Stimulated activated CD4-positive, alpha-beta T cell treated with anti-CD3 and anti-CD28 coated beads, Interleukin-4, amount 100 ng/mL, for 48 hours (primary cell): ENCODE measurements at places on chromosomes 16 and 17.

- no peak for DNase-seq
These were observed 134.5 kb upstream of the FOXF1 start for GRCh38 chr16:86375851-86376250.

DNA sequence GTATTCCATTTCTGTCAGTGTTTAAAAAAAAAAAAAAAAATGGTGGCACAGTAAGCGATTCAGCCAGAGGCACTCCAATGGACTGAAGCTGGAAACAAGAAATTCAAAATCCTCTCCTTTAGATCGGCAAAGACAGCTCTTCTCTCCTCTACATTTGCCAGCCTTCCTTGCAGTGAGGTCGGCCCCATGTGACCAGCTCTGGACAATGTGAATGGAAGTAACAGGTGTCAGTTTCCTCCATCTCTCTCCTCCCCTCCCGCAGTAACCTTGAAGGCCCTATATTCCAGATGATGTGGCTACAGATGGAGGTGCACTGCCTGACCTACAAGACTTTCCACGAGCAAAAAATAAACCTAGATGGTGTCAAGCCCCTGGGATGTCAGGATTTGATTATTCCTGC lies 15.0 kb downstream of the CUEDC1 start:
- no peak for DNase-seq

- no peak for DNase-seq
These were observed 750 bp downstream of the ZFHX3 start for GRCh38 chr16:73047221-73047535.

DNA sequence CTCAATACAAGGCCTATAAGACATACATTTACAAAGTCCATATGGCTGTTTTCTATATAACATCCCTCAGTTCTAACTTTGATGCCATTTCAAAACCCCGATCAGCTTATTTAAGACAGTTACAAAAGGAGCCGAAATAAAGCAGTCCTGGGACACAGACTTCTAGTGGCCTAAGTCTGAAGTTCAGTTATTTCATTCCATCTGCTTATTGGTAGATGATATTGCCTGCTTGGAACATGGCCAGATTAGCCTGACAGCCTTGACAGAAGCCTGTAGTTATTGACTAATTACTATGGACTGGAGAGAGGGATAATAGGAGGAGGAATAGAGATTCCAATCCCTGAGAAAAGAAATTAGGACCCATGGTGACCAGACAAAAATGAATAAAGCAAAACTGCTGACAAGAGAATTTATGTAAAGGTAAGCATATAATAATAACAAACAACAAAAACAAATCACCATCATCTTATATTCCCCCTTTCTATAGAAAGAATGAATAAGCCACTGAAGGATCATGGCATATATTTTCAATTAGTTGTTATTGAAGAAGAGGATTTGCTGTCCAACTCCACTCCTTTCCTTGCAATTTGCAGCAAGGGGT lies 206.3 kb upstream of the TOM1L1 start:
- no peak for DNase-seq

DNA sequence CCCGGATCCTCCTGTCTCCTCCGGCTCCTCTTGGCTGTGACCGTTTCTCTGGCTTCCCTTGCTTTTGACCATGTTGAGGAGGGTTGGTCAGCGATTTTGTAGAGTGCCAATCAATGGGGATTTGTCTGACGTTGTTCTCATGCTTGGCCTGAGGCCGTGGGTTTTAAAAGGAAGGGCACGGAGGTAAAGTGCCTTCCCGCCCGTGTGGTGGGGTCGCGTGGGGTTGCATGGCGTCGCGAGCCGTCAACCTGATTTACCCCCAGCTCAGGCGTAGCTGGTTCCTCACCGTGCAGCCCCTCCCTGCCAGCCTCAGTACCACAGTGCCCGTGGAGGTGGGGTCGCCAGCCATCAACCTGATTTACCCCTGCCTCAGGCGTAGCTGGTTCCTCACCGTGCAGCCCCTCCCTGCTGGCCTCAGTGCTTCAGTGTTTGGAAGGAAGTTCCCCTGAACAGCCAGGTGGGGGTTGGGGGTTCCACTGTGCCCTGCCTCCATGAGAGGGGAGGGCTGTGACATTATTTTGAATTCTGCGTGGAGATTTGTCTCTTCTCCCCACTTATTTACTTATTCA lies 5.0 kb downstream of the TPSAB1 start:
- DNase-seq = no peak

DNA sequence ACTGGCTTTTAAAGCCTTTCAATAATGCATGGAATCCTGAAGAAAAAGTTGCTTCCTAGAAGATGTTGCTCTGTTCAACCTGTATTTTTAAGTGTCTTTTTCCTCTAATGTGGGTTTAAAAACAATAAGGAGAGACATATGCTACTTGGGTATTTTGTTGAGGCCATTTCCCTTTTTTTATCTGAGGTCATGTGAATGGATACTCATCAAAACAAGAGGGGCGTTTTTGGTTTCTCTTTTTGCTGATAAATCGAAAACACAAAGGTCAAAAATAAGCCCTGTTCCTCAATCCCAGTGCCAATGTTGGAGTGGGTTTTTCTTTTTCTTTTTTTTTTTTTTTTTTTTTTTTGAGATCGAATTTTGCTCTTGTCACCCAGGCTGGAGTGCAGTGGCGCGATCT lies 468.0 kb upstream of the RBFOX1 start:
- DNase-seq = no peak

DNA sequence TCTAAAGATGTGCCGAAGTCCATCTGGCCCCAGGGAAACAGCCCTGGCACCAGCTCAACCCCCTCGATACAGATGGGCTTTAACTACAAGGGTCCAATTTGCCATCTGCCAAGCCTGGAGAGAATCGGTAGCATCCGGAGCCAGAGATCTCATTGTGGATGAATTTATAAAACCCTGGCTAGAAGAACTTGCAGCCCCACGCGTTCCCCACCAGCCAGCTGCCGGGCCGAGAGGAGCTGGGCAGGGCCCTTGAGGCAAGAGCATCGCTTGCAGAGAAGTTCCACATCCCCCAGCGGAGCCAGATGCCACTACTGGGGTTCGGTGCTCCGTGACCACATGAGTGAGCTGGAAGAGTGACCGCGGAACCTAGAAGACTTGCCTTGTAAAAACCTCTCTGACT lies 65.3 kb upstream of the NOL11 start:
- DNase-seq = no peak

- DNase-seq = no peak
These were observed 6.2 kb upstream of the MYOCD start for GRCh38 chr17:12659500-12659899.

- DNase-seq = no peak
These were observed 77.6 kb downstream of the CHD9 start for GRCh38 chr16:53132406-53132805.

- no peak for DNase-seq
These were observed 30.0 kb downstream of the TEKT5 start for GRCh38 chr16:10664720-10665126.

- peak; percentile 58 for DNase-seq
These were observed 13.7 kb downstream of the RARA start for GRCh38 chr17:40322358-40323315.

GRCh38 chr16:13885700-13886099 lies 34.3 kb upstream of the ERCC4 start:
- no peak for DNase-seq

GRCh38 chr17:44795928-44796327 lies 34.2 kb downstream of the GJC1 start:
- no peak for DNase-seq

DNA sequence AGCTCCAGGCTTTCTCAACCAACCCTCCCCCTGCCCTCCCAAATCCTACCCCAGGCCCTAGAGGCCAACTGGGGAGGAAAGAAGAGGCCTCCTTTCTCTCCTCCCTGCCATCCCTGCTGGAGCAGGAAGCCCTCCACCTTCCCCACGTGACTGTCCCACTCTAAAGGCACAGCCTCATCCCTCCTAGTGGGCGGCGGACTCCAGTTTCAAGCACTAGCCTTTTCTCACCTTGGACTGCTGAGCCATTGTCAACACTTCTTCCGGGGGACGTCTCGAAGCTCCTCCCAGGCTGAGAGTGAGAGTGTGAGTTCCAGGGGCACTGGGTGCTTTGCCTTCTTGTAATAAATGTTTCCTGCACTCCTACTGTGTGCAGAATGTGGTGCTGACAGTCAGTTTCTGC lies 21.4 kb upstream of the IRX6 start:
- DNase-seq = no peak

DNA sequence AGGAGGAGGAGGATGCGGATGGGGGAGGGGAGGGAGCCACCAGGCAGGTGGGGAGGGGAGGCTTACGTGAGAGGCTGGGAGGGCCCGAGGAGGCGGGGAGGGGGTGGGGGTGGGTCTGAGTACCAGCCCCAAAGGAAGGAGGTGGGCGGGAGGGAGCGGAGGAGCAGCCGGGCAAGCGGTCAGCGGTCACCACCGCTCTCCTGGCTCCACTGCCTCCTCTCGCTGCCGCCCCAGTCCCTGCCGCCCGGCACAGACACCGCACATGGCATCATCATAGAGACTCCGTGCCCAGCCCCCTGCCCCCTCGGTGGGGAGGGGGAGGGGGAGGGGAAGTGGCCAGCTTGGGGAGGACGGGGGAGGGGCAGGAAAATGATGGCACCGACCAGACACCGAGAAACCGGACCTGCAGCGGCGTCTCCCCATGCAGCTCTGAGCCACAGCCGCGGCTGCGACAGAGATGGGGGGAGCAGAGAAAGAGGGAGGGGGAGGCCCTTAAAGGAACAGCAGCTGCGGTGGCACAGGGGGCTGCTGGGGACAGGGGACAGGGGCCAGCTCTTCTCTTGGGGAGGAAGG lies at the start of gene TLCD3B:
TSS of gene TLCD3B (minus strand) at position 431 of the 573 bp plus-strand sequence. CDS start 744 bp downstream, outside the sequence.
- DNase-seq = no peak

- DNase-seq = peak; percentile 33
These were observed 632 bp downstream of the CYBC1 start for GRCh38 chr17:82449883-82450356.

DNA sequence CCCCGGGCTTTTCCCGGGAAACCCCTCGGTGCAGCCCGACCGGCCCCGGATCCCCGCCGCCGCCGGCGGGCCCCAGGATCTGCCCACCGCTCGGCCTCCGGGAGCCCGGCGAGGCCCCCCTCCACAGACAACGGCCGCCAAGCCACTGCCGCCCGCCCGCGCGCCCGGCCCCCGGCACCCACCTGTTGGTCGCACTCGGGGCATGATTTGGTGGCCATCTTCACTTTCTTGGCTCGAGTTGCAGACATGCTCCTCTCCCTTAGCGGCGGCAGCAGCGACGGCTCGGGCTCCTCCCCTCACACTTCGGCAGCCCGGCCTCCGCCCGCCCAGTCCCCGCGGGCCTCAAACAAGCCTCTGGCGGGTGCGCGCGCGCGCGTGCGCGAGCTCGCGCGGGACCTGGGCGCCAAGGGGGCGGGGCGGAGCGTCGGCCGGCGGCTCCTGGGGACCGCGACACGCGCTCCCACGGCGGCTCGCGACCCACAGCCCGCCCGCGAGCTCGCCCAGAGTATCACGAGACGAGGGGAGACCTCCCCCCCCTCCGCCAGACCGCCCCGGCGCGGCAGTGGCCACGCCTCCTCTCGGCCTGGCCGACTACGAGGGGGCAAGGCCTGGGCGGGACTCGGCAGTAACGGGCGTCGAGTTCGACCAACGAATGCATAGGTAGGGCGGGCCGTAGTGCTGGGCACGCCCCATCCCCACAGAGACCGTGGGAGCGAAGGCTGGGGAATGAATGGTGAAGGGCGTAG lies at the start of gene C16orf87:
TSS of gene C16orf87 (minus strand) at position 279 of the 746 bp plus-strand sequence. CDS start at position 248, 31 bp downstream.
- DNase-seq = peak; percentile 81

DNA sequence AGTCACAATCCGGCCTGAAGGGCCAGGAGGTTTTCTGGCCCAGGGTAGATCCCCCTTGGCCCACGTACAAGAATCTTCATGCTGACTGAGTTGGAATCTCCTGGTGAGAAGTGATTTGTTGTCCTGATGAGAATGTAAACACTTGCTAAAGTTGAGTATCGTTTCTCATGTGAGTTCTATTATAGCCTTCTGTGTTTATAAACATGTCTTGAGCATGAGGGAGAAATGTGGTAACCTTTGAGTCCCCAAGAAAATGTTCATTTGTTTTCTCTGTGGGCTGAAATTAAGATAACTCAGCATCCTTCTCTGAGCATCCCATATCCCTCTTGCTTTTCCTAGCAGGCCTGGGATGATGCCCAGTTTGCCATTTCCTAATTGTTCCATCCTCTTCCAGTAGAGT lies 204.8 kb downstream of the FTO start:
- DNase-seq = no peak
